ENCODE measurements at places on chromosomes 7 and 10.

DNA sequence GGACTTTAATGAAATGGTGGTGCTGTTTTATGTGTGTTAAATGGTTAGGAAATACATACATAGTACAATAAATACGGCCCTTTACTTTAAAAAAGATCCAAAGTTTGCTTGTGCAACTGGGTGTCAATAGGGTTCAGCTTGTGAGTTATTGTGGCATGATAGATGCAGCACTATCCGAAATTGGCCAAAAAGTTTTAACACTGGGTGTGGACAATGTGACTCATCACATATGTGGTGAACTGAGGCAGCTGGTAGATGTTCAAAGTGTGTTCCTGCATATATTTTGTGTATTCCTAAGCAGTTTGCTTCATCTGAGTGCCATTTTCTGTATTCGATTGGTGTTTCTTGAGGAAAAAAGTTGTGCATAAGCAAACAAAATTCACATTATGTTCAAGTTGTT is 473.1 kb downstream of the KIF20B start:
- DNase-seq, result no peak

GRCh38 chr7:112779667-112780066 is 10.5 kb downstream of the TMEM168 start:
- no peak for DNase-seq

DNA sequence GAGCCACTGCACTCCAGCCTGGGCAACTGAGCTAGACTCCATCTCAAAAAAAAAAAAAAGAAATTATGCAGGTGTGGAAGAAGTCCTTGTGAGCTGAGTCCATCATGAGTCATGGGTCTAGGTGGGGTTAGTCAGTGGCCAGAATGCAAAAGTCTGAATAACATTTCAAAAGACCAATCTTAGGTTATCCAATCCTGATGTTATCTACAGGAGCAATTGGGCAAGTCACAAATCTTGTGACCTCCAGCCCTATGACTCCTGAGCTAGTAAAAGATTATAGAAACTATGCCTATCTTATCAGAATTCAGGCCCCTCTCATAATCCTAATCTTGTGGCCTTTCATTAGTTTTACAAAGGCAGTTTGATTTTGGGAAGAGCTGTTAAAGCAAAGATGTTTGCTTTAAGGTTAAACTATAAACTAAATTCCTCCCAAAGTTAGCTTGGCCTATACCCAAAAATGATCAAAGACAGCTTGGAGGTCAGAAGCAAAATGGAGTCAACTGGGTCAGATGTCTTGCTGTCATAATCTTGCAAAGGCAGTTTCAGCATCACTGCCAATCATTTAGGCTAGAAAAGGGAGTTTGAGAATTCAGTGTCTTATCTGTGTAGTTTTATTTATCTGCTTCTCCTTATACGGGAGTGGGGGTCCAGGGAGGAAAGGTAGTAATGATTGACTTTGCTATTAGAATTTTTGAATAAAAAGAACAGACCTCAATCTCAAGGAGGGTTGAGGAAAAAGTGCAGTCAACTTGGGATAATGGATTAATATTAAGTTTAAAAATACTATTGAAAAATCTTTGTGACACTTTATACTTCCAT is 71.2 kb upstream of the TRIM24 start:
- no peak for DNase-seq

DNA sequence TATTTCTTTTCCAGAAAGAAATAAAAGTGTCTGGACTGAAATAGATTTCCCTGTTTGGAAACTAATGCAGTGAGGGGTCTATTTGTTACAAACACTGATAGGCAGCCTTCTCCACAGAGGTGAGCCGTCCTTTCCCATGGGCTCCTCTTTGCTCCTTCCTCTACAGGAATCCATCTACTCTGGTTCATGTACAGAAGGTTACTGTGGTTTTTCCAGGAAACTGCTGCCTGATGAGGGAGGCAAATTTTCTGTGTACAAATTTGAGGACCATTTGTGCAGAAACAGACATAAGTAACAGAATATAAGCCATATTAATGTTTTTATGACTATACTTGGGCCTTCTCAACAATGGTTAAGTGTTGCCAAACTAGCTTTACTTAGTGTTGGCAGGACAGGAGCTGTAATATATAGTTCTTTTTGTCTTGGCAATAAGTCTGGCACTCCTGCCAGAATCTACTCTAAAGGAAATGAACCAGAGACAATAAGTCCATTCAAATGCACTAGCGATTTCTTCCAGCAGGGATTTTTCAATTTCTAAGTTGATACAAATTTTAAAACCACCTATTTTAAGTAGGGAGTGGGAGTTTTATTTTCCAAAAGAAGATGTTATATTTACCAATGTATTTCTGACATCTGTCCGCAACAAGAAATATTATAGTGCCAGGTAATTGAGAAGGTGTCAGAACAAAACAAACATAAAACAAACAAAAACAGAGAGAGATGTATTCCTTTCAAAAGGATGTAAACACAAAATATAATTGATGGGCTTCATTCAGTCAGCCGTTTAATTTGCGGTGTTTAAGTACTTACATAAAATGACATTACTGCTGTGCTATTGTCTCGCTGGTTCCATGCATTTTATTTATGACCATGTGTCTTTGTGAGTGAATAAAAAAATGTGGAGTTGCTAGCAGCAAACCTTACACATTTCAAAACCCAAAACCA is 91.0 kb upstream of the NFE2L3 start:
- peak; percentile 98 for DNase-seq

- DNase-seq, result no peak
These were observed 540.5 kb downstream of the SORCS3 start for GRCh38 chr10:105181626-105182025.

GRCh38 chr7:77989981-77990566 is 191.5 kb downstream of the PHTF2 start:
- no peak for DNase-seq

- DNase-seq, result no peak
These were observed 34.1 kb upstream of the NPFFR1 start for GRCh38 chr10:70317943-70318318.
